Fibroblast of the aortic adventitia (primary cell): ENCODE measurements at places on chromosomes 7 and 10.

- no peak for DNase-seq
Observed at GRCh38 chr7:66877577-66878300, 43.3 kb upstream of the TMEM248 start.

- no peak for DNase-seq
Observed at GRCh38 chr7:40223451-40224127, 88.8 kb downstream of the SUGCT start.

GRCh38 chr10:95657250-95657649 lies 739 bp upstream of the ALDH18A1 start:
- DNase-seq = no peak

- DNase-seq = no peak
Observed at GRCh38 chr7:79257959-79258358, 195.5 kb downstream of the MAGI2 start.

DNA sequence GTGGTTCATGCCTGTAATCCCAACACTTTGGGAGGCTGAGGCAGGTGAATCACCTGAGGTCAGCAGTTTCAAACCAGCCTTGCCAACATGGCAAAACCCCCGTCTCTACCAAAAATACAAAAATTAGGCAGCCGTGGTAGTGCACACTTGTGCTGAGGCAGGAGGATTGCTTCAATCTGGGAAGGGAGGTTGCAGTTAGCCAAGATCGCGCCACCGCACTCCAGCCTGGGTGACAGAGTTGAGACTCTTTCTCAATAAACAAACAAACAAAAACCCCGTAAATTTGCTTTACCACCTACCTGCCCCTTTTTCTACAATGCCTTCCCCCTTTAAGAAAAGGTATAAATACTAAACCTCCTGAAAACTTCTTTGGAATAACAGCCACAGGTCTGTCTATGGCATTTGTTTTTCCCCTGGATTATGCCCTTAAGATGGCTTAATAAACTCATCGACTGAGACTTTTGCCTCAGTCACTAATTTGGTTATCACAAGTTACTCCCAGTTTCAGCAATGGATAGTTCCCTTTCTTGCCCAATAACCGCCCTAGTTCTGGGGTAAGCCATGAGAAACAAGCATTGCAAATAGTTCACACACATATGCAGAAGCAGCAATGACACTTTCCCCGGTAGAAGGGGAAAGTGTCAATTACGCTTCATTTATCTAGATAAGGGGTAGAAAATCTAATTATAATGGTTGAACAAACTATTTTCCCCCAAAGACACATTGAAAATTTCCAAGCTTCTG lies 52.8 kb upstream of the SVIL start:
- DNase-seq = peak; percentile 50

DNA sequence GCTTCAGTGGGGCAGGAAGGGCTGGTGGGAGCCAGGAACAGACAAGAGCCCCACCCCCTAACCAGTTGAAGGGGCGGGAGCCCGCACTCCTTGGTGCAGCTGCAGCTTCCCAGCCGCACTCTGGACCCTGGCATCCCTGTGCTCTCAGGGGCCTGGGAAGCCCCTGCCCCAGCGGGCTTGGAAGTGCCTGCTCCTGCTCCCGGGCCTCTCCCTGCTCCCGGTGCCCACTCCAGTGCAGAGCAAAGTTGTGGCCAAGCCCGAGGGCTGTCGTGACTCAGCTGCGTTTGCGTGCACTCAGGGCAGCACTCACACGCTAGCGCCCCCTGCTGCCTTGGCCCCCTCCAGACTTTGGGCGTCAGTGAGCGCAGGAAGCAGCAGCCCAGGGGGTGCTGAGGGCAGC lies 883.8 kb downstream of the LRMDA start:
- no peak for DNase-seq

GRCh38 chr10:102407425-102408130 lies 11.0 kb downstream of the PSD start:
- no peak for DNase-seq

DNA sequence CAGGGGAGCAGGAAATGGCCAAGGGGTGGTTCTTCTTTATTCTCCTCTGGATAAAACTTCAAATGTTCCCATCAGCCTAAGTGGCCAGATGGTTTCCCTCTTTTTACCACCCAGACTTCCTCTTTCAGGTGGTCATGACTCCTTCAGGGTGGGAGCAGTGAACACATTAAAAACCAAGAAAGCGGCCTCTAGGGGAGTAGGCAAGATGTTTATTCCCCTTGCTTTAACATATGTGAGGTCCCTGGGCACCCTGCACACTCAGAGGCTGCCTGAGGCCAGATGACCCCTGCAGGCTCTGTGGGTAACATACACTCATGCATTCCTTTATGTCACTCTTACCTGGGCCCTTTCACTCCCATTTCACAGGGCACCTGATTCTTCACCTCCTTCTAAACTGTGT lies 357.4 kb downstream of the ABCA13 start:
- no peak for DNase-seq

DNA sequence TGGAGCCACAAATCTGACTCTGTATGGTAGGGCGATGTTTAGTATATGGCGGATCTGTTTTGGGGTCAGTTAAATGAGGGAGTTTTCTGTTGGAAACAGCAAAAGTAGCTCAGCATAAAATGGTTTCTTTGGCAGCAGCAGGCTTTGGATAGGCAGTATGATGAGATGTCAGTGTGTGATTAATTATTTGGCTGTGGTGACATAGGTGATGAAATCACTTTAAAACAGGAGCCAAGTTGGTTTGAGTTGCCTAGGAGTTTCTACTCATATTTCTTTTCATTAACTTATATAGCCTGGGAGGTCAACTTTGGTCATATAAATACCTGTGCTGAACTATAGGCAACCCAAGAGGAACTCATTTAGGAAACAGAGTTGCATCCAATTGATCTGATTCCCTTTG lies 291.2 kb downstream of the LRMDA start:
- no peak for DNase-seq

- DNase-seq = no peak
Observed at GRCh38 chr7:4659551-4660286, 22.4 kb upstream of the FOXK1 start.

GRCh38 chr7:93562936-93563335 lies 11.6 kb downstream of the CALCR start:
- no peak for DNase-seq

- no peak for DNase-seq
Observed at GRCh38 chr10:56633876-56634452, 272.9 kb upstream of the ZWINT start.

GRCh38 chr7:38781991-38782390 lies 127.0 kb downstream of the VPS41 start:
- DNase-seq = no peak

DNA sequence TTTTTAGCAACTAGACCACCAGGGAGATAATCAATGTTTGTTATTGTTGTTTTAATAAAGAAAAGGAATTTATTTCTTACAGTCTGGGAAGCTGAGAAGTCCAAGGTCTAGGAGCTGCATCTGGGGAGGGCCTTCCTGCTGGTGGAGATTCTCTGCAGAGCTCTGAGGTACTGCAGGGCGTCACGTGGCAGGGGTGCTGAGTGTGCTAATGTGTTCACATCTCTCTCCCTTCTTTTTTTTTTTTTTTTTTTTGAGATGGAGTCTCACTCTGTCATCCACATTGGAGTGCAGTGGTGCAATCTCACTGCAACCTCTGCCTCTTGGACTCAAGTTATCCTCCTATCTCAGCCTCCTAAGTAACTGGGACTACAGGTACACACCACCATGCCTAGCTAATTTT lies 150.9 kb upstream of the TRIM24 start:
- no peak for DNase-seq

DNA sequence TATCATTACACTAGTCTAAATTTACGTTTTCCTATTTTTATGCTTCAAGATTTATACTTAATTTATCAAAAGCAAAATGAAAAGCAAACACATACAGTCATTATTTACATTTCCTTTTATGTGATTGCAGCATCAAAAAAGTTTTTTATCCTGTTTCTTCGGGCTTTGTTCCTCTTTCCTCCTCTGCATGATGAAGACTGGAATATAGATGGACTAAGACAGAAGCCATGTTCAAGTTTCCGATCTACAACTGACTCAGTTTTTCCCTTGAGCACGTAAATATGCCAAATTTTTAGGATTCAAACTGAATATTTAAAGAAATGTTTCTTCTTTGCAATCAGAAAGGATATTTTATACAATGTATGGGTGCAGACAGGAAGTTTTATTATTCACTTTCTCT lies 273.5 kb upstream of the DGKB start:
- no peak for DNase-seq

GRCh38 chr7:72493850-72494661 lies 81.9 kb upstream of the CALN1 start:
- peak; percentile 25 for DNase-seq

DNA sequence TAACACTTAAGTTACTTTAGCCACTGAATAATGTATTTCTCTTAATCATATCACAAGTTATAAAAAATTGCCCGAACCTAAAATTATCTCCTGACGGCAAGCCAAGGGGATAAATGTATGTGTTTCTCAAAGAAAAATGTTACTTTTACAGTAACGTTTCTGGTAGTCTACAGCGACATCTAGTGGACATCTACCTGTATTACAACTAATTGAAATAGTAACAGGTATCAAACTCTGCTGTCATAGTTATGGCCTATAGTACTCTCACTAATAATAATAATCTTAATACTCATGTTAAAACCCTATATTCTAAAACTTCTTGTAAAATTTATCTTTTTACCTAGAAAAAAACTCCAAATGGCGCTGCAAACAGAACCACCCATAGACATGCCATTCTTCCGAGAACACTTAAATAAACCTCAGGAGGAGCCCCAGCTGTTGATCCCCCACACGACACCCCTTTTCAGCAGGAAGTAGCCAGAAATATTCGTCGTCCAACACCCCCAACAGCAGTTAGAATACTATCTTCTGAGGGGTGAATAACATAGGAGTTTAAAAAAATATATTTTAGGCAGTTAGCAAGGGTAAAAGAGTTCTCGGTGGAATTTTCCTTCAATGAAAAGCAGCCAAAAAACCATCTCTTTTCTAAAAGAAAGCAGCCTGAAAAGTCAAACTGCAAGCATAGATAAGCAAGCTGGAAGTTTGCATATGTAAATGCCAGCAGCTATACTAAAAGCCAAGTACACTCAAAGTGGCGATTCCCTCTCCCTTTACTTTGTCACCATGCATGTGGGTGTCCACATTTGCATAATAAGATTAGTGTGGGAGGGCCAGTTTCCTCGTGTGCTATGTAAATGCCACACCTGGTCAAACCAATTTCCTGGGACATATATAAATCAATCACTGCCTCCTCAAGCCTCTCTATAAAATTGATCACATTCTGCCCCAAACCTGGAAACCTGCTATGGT lies 40.5 kb upstream of the ZNF107 start:
- DNase-seq = no peak

DNA sequence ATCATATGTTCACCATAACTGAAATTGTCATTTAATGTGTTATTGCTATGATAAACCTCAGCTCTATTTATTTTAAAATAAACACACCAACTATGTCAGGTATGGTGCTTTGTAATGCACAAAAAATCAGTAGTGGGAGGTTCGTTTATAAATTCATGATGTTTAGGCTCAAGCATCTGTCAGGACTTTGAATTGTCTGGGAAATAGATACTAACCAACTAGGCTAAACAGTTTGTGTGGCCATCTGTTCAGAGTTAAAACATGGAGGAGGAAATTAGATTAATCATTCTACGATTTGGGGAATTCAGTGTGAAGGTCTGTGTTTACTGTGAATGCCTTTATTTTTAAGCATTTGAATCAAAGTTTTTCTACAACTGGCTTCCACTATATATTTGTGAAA lies 212.6 kb upstream of the FZD8 start:
- no peak for DNase-seq

DNA sequence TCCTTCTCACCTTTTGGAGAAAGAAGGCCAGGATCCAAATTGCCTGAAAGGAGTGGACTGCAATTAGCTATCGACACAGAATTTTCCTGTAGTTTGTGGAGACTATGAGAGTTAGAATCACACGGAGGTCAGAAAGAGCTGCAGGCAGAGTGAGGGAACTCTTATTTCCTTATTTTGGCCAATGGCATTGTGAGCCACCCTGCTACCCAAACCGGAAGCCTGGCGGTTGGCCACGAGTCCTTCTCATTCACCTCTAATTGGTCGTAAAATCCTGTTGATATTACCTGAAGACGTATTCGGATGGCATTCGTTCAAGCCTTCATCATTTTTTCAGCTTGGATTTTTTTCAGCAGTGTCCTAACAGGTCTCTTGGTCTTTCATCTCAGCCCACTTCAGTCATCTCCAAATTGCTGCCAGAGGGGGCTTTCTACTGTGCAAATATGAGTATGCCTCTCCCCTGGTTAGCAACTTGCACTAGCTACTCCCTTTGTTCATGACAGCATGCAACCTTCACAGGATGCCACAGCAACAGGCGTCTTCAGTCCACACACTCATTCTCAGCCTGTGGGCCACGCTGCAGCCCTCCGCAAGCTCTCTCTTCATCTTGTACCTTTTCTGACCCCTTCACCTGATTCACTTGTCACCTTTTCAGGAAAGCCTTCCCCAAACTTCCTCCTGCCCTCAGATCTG lies 66.9 kb downstream of the GATA3 start:
- DNase-seq = no peak

DNA sequence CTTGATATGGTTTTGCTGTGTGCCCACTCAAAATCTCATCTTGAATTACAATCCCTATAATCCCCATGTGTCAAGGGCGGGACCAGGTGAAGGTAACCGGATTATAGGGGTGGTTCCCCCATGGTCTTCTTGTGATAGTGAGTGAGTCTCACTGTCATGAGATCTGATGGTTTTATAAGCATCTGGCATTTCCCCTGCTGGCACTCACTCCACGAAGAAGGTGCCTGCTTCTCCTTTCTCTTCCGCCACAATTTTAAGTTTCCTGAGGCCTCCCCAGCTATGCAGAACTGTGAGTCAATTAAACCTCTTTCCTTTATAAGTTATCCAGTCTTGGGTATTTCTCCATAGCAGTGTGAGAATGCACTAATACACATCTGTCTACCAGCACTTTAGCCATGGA lies 109.5 kb upstream of the SDK1 start:
- no peak for DNase-seq

GRCh38 chr10:18508587-18508986 lies 142.8 kb downstream of the NSUN6 start:
- DNase-seq = no peak

DNA sequence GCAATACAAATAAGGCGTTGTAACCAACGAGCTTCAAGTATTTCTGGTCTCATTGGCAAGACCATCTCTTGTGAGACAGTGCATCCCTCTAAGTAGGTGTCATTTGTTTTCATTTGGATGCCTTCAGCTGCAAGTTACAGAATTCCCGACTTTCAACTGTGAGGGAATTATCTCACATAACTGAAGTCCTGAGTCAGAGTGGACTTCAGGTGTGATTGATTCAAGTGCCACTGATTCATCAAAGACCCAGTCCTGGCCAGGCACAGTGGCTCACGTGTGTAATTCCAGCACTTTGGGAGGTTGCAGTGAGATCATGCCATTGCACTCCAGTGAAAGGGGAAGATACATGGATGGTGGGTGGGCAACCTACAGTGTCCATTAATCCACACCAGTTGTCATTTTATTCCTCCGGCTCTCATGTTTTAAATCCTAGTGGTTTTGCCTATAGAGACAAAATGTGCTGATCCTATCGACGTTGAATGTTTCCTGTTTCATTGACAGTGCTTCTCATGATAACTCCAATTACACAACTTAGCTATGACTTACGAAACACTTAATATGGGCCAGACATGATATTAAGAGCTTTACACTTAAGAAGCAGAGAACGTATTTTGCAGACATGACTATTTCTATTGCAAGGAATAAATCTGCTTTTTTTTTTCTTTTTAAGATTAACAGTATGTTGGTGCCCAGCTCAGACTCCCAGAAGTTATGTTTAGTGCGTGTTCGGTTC lies 268.0 kb downstream of the FRMD4A start:
- peak; percentile 49 for DNase-seq
